ENCODE measurements at places on chromosomes 12 and 14.
A peak's percentile ranks its signal among the peaks of the same experiment; 100 is the strongest.

DNA sequence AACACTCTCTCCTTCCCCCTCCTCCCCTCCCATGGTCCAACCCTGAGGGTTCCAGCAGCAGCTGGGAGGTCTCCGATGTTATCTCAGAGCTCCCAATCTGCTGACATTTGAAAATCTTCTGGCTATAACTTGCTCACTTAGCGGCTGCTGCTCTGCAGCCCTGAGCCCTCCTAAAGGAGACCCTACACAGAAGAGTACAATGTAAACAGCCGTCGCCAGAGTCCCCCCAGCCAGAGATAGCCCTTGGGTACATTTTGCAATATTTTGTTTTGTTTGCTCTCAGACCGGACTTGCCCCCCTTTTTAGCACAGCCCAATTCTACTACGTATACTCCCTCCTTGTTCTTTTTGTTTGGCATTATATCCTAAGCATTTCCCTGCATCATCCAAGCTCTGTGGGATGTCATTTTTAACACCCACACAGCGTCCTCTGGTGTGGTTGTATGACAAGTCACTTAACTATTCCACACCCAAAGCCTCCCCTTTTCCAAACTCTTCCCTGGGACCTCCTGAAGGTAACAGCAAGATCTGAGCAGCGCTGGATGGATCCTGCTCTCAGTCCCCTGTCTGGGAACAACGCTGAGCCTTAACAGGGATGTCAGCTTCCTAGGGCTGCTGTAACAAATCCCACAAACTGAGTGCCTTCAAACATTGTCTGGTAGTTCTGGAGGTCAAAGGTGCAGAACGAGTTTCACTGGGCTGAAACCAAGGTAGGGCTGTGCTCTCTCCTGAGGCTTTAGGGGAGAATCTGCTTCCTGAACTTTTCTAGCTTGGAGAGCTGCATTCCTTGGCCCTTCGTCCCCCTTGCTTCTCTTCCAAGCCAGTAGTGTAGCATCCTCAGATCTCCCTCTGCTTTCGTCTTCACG is 25.3 kb upstream of the TCL1B start:
- no peak for DNase-seq

- DNase-seq = no peak
Observed at GRCh38 chr12:80271780-80272179, 172.3 kb upstream of the PTPRQ start.

DNA sequence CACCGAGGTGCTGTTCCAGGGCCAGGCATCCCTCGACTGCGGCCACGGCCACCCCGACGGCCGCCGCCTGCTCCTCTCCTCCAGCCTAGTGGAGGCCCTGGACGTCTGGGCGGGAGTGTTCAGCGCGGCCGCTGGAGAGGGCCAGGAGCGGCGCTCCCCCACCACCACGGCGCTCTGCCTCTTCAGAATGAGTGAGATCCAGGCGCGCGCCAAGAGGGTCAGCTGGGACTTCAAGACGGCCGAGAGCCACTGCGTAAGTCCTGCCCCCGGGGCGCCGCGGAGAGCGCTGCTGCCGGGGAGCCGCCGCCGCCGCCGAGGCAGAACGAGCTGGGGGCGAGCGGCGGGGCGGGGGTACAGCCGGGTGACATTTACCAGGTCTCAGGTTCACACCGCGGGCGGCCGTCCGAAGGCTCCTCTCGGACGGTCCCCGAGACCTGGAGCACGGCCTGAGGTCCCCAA is 1.4 kb downstream of the PLXNC1 start:
- DNase-seq = no peak

GRCh38 chr12:27343255-27344000 is 10.8 kb downstream of the BMAL2 start:
- DNase-seq = no peak

DNA sequence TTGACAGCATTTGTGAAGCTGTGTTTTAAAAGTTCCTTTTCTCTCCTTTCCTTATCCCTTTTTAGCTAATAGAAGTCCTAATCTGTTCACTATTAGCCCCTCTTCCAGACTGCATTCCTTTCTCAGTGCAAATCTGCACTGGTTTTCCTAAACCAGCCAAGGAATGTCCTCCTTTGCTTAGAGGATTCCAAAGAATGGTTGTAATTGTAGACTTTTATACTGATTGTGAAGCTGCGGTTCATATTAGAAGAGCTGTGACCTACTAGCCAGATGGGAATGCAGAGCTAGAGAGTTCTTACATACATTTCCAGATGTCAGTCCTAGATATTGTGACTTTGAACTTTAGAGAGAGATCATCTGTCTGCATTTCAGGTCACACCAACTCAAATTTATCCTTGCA is 79.8 kb downstream of the MYRFL start:
- no peak for DNase-seq

DNA sequence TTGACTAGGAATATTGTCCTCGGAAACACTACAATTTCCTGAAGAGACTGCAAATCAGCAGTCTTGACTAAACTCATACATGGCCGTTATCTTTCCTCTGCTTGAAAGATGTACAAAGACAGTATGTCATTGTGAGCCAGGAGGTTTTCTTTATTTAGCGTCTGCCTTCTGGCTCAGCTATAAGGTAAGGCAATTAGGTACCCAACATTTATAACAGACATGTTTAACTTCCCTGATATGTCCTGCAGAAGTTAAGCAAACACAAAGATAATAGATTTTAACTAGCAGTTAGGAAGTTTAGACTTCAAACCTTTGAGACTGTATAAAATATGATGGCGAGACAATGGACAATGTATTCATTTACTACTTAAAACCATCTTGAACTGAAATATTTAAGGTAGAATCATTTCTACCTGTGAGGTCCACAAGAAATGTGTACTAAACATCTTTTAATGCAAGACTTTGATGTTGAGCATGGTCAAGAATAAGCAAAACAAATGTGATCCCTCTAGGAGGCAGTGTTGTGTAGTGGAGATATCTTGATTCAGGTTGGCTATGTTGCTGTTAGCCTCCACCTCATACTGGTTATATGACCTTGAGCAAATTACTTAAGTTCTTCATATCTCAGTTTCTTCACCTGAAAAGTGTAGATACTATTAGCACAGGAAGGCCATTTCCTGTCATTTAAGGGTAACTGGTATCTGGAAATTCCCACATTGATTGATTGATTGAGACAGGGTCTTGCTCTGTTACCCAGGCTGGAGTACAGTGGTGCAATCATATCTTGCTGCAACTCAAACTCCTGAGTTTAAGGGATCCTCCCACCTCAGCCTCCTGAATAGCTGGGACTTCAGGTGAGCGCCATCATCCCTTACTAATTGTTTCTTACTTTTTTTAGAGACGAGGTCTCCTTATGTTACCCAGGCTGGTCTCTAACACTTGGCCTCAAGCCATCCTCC is 96.3 kb upstream of the EEA1 start:
- DNase-seq = no peak

DNA sequence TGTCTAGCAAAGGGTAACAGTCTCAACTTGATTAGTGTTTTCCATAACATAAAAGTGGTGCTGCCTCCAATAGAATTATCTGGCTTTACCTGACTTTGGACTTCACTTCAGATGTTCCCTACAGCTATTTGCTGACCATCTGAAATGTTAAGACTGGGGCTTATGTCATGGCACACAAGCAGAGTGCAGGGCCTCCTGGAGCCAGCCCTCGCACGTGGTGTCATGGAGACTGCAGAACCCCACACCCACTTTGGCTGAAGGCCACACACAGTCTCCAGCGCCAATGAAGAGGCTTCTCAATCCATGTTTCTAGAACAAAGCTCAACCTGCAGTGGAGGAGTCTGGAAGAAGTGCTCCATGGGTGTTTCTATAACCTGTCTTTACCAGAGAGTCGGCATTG is 169.6 kb upstream of the FRMD6 start:
- no peak for DNase-seq

GRCh38 chr12:53481939-53482586 is 17.2 kb downstream of the MAP3K12 start:
- no peak for DNase-seq

DNA sequence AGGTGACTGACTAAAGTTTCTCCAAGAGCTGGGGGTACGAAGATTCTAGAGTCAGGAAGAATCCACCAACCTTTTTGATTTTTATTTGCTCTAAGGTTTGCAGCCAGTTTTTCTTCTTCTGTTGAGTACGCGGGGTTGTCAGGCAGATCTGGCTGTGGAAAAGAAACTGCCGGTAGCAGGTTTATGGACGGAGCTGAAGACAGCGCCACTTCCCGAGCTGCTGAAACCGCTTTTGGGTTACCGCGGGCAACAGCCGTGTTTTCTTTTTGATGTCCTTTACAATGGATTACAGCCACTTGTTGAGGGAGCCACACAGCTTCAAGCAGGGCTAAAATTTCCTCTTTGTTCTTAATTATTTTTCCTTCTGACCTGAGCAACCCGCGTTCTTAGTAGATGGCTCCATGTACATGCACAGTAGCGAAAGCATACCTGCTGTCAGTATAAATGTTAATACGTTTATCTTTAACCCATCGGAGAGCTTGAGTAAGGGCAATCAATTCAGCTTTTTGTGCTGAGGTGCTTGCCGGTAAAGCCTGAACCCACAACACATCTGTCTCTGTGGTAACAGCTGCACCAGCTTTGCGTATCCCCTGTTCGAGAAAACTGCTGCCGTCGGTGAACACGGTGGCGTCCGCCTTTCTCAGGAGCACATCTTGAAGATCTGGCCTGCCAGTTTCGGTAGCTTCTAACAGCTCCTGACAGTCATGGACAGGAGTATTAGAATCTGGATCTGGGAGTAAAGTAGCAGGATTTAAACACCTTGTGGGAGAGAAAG is 674.3 kb downstream of the TMEM121 start:
- DNase-seq = no peak

GRCh38 chr12:12540261-12541013 is 22.2 kb downstream of the DUSP16 start:
- no peak for DNase-seq

GRCh38 chr14:99426813-99427346 is 53.8 kb downstream of the SETD3 start:
- DNase-seq = no peak

DNA sequence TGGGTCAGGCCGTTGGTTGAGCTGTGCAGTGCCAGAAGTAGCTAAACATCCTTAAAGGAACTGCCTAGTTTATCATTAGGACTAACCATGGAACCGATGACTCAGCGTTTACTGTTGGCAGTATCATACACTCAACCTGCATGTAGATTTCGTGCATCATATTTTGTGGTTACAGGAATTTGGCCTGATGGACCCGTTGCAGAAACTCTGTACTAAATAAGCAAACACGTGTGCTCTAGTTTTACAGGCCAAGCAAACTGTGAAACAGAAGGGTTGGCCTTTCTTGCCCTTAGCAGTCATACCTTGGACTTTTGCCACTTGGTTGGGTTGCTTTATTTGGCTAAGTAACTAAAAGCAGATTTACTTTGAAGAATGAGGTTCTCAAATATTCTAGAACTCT is 35.6 kb downstream of the DGLUCY start:
- no peak for DNase-seq

- DNase-seq = no peak
Observed at GRCh38 chr14:90115780-90116179, 54.0 kb downstream of the KCNK13 start.

DNA sequence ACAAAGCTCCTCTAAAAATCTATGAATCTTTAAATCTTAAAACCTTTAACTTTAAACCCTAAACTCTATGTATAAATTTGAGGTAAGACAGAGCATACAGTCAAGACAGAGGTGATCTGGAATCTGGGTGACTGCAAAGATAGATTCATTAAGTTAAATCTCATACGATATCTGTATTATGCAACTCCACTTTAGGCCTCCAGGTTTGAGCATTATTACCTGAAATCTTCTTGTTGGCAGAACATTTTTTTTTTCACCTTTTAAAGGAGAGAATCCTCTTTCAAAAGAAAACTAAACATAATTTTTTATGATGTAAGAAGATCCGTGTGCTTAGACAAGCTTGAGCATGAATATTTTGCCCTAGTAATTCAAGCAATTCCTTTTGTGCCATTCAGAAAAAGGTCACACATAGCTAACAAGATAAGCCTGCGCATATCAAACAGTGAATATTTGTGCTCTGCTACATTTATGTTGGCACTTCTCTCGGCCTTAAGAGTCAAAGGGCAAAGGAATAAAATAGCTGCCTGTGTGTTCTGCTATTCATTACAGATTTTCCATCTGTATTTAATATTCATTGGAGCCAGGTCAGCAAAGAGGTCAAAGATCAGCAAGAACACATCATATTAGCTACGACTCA is 163.3 kb downstream of the TMTC3 start:
- DNase-seq = no peak

GRCh38 chr12:101877806-101878242 is 444 bp downstream of the DRAM1 start:
- no peak for DNase-seq

DNA sequence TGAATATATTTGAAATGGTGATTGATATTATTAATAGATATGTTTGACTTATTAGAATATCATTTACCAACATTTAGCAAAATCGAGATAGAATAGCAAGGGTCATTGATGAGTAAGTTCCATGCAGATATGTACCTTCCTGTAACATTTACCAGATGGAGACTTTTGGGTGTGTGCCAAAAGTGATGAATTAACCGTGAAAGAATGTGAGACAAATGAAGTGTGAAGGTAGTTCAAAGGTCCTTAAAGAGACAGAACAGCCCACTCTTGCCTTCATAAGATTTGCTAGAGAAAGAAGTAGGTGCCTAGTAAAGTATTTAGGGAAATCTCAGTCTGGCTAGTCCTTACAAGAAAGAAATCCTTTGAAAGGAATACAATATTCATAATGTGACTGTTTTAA is 45.5 kb downstream of the FGD4 start:
- DNase-seq = no peak

- no peak for DNase-seq
Observed at GRCh38 chr14:24298892-24299254, 707 bp downstream of the DHRS1 start.

- DNase-seq = peak; percentile 38
Observed at GRCh38 chr12:14961466-14962152, at the start of gene ARHGDIB. ARHGDIB (minus strand) TSS chr12:14961601; CDS start chr12:14950712, 10,889 bp downstream.

GRCh38 chr12:53596920-53597363 is 29.2 kb downstream of the ATF7 start:
- DNase-seq = no peak

DNA sequence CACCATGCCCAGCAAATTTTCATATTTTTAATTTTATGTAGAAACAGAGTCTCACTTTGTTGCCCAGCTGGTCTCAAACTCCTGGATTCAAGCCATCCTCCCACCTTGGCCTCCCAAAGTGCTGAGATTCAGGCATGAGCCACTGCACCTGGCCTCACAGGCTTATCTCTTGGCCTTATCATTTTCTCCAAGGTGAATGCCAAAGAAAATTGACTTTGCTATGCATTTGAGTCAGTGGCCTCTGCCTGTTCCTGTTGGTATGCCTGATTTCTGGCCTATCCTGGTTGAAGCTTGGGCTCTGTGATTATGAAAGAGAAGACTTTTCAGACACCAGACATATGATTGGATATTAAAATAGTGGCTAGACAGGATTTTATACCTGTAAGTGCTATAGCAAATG is 34.2 kb downstream of the MANSC1 start:
- no peak for DNase-seq
